ENCODE measurements at places on chromosomes 2 and 18. TPM values are rescaled to one million over a fixed set of nuclear protein-coding genes. Genes with fewer than 3 reads are reported as not detected.
A peak's percentile ranks its signal among the peaks of the same experiment; 100 is the strongest.

COL4A3 gene
- polyA plus RNA-seq, result 1.6 TPM

MOB1A gene
- 7.8 TPM for polyA plus RNA-seq

RAB6C gene
- not detected for polyA plus RNA-seq

HOXD9 gene
- polyA plus RNA-seq, result 0.49 TPM

SLC5A7 gene
- polyA plus RNA-seq, result 0.19 TPM

FHOD3 gene
- polyA plus RNA-seq, result 1.6 TPM

FSHR gene
- not detected for polyA plus RNA-seq

- no peak for DNase-seq
Measured at GRCh38 chr2:219908538-219908937, 281.1 kb downstream of the SLC4A3 start.

- DNase-seq, result no peak
Measured at GRCh38 chr2:226154610-226155009, 645.0 kb downstream of the IRS1 start.

DNA sequence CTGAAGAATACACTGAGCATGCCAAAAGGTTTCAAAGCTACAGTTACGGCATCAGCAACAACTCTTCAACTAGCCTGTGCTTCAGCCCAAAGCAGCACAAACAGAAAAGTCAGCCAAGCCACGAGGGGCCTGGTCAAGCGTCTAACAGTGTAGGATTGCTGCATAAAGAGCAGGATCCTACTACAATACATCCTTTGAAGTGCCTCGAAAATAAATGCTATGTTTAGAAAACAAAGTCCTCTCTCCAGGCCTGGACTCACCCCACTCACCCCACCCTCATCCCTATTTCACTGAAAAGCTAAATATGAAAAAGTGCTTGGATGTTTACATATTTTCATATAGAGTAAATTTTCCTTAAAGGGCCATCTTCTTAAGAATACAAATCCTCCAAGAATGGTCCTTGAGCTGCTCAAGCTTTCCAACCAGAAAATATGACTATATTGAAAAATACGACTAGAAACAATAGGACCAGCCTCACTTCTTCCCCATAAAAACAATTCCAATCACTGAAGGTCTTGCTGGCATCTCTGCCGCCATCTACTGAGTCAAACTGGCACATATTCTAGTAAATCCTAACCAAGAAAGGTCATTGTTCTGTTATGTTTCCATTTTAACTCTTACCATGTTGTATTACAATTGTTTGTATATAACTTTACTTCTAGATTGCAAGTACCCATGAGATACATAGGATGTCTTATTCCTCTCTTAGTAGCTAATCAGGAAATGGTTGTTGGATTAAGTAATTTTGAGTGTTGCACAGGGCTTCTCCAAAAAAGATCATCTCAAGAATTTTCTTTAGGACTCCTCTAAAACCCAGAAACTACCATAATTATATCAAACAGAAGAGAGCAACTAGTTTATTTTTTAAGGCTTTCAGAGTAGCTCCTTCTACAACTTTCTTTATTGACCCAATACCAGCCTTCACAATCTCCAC lies 63.6 kb downstream of the CLHC1 start:
- no peak for DNase-seq

GRCh38 chr2:5454051-5454390 lies 238.2 kb upstream of the SOX11 start:
- DNase-seq, result no peak

DNA sequence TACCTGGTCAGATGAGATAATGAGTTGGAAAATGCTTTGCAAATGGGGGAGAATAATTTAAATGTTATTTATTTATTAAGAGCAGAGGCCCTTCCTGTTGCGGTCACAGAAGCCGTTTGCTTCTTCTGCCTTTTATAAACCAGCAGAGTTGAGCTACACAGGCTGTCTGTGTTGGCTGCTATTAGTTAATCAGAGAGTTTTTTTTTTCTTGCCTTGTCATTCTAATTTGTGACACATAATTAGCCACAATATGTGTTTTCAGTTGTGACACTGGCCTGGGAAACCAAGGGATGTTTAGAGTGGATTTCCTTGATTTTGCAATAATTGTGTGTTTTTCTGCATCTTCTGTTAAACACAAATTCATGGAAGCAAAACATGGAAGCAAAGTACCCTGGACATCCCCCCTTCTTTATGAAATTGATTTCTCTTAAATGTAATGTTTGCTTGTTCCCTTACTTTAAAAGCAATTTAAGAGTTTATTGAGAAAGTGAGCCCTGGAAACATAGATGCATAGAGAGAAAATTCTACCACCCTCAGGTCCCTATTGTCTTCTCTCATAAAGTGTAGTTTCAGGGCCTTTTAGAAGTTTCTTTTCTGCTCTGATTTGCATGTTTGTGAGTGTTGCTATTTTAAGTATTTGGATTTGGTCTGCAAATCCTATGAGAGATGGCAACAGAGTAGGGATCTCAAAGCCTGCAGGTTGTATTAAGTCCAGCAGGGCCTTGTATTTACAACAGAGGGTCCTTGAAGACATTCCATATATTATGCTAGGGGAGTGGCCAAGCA lies 22.8 kb upstream of the IL37 start:
- DNase-seq, result no peak

DNA sequence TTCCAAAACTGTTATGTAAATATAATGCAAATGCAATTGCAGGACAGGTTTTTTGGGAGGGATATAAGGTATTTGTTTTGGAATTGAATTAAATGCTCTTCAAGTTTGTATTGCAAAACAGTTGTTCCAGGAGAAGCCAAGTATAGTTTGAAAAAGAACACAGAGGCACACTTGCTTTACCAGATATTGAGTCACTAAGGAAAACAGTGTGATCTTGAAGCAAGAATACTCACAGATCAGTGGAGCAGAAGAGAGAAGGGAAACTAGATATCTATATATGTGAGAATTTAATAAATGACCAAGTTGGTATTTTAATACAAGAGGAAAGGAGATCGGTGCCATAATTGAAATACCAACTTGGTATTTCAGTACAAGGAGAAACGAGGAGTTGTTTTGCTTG lies 178.9 kb downstream of the CAPN13 start:
- no peak for DNase-seq

DNA sequence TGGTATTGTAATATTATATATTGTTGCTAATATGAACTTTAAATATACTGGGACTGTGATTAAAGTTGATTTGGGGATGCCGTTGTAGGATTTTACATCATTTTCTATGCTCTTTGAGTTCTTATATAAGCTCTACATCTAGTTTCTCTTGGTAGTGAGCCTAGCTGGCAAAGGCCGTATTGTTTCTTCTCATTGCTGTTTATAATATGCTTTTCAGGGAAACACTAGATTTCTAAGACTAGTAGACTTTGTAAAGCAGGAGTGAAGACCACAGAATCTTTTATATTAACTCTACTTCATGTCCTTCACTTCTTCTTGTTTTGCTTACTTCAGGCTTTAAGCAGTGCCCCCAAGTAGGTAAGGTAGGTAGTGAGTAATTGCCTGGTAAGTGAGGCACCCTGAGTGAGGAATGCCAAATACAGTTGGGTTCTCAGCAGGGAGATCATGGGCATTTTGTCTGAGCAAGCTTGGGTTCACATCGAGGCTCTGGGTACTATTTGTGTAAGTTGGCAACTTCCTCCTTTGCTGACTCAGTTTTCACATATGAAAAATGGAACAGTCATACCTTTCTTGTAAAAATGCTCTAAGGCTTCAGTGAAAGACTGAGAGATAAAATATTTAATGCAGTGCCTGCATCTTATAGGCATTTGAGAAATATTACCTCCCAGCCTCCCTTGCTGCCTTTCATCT lies 96.4 kb downstream of the RNF144A start:
- no peak for DNase-seq

DNA sequence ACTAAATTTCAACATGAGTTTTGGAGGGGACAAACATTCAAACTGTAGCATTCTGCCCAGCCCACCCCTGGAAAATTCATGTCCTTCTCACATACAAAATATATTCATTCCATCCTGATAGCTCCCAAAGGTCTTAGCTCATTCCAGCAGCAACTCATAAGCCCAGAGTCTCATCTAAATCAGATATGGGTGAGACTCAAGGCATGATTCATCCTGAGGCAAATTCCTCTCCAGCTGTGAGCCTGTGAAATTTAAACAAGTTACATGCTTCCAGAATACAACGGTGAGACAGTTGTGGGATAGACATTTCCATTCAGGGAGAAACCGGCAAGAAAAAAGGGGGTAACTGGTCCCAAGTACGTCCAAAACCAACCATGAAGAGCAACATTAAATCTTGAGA lies 43.5 kb upstream of the FAHD2A start:
- DNase-seq, result no peak

- DNase-seq, result no peak
Measured at GRCh38 chr2:3435445-3435844, 56.0 kb downstream of the TRAPPC12 start.

GRCh38 chr2:81747481-81748070 lies 1443.0 kb upstream of the LRRTM1 start:
- no peak for DNase-seq

DNA sequence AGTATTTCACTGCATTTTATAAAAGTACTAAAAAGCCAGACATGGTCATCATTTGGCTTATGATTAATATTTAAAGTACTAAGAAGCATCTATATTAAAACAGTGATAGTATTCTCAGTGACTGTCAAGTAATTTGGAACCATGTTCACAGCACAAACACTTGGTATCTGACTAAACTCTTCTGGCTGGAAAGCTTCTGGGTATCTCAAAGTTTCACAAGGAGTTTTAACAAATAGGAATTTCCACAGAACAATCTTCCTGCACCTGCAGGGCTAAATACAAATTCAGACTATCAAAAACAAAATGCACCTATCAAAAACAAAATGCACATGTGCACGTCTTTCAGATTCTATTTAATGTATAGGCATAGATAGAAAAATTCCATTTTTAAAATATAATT lies 158.8 kb downstream of the L3MBTL4 start:
- DNase-seq, result no peak

- DNase-seq, result no peak
Measured at GRCh38 chr18:6737833-6738232, 8.3 kb downstream of the ARHGAP28 start.

GRCh38 chr2:121356058-121356640 lies 71.1 kb upstream of the TFCP2L1 start:
- peak; percentile 32 for DNase-seq

DNA sequence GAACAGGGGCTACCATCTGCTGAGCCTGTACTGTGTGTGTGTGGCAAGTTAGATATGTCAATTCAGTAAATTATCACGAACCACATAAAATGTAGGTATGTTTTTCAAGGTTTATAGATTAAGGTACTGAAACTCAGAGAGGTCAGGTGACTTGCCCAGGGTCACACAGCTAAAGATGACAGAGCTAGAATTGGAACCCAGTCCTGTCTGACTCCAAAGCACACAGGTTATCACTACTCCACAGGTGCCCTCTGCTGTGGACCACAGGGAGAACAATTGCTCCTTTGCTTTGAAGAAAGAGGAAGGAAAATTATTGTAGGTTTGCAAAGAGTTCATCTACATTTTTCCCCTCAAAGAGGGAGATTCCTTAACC lies 229.7 kb upstream of the AGAP1 start:
- DNase-seq, result no peak

- DNase-seq, result no peak
Measured at GRCh38 chr2:148616662-148617061, 27.9 kb upstream of the EPC2 start.

GRCh38 chr2:175476948-175477347 lies 295.4 kb upstream of the ATP5MC3 start:
- DNase-seq, result no peak

GRCh38 chr2:8729939-8730338 lies 48.1 kb downstream of the ID2 start:
- DNase-seq, result no peak

GRCh38 chr2:191629001-191629453 lies 48.9 kb upstream of the NABP1 start:
- no peak for DNase-seq

GRCh38 chr2:227460070-227460485 lies 11.9 kb upstream of the AGFG1 start:
- DNase-seq, result no peak

- DNase-seq, result no peak
Measured at GRCh38 chr2:191063584-191063983, 49.6 kb upstream of the STAT1 start.

GRCh38 chr2:19021721-19022120 lies 336.7 kb downstream of the OSR1 start:
- DNase-seq, result no peak

DNA sequence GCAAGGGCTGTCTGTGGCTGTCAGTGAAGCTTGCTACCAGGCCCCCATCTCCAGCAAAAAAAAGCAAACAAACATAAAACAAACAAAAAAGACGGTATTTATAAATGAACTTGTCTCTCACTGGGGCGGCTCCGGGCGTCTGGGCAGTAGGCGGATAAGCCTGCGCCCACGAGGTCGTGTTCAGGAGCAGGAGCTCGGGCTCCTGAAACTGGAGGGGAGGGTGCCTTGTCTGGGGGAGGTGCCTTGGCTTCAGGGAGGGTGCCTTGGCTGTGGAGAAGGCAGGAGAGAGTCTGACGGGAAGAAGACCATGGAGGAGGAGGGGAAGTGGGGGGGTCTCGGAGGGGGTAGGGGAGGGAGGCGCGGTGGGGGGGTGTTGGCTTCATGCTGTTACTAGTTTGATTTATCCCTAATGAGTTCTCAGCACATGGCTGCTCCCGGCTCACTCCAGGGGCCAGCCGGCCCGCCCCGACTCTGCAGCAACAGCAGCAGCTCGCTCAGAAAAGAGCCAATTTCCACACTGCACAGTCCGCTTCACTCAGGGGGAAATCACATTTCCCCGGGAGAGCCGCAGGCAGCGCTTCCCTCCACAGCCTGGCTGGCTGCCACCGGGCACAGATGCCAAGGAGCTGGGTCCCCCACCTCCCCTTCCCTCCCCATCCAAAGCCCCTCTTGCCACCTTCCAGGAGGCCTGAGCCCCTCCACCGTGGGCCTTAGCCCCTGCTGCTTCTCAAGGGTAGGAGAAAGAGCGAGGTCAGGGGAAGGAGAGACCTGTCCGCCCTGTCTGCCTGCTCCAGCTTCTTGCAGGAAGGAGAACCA lies 38.7 kb downstream of the PSD4 start:
- no peak for DNase-seq

- DNase-seq, result no peak
Measured at GRCh38 chr2:180761224-180761623, 219.2 kb upstream of the UBE2E3 start.

GRCh38 chr2:216486708-216487107 lies 11.9 kb upstream of the RPL37A start:
- no peak for DNase-seq

DNA sequence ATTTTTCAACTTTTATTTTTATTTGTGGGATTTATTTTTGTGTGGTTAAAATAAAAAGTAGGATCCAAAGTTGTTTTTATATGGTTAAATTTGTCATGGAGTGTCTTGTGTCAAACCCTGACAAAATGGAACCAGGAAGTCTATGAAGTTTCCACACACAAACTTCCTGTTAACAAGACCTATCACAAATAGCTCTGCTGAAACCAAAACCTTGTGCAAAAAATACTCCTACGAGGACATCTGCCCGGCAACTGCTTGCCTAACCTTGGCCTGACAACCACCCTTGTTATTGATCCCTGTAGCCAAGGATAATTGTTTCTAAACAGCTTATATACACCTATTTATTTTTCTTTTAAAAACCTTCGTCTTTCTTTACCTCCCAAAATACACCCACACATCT lies 389.6 kb downstream of the TRIB2 start:
- DNase-seq, result no peak

- DNase-seq, result no peak
Measured at GRCh38 chr2:201401815-201402214, 44.7 kb upstream of the FLACC1 start.

GRCh38 chr2:211957799-211958198 lies 580.8 kb downstream of the ERBB4 start:
- DNase-seq, result no peak

- DNase-seq, result no peak
Measured at GRCh38 chr2:102310964-102311640, at the start of gene IL1RL1. IL1RL1 (plus strand) TSS chr2:102311563; CDS start chr2:102338265, 26,702 bp downstream.

GRCh38 chr2:96878796-96879544 lies 9.1 kb upstream of the SEMA4C start:
- DNase-seq, result no peak

- DNase-seq, result no peak
Measured at GRCh38 chr2:206056286-206056685, 29.7 kb downstream of the INO80D start.
